ENCODE measurements at places on chromosomes 7 and 10. TPM values are rescaled to one million over a fixed set of nuclear protein-coding genes. Genes with fewer than 3 reads are reported as not detected.
A peak's percentile ranks its signal among the peaks of the same experiment; 100 is the strongest.

GRCh38 chr7:133688483-133689239, 435.8 kb downstream of the EXOC4 start:
- no peak for DNase-seq

DNA sequence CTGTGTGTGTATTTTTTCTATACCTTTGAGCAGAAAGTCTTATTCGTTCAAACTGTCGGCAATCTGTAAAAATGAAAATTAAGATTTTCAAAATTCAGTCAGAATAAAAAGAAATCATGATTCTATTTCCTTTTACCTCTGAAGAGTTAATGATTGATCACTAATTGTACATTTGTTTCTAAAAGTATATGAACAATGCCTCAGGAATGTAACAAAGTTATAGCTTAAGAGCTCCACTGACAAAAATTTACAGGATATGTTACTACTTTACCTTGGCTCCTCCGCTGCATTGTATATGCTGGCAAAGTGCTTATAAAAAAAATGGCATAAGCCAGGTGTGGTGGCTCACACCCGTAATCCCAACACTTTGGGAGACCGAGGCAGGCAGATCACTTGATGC, 225.7 kb downstream of the VTI1A start:
- DNase-seq, result no peak

DNA sequence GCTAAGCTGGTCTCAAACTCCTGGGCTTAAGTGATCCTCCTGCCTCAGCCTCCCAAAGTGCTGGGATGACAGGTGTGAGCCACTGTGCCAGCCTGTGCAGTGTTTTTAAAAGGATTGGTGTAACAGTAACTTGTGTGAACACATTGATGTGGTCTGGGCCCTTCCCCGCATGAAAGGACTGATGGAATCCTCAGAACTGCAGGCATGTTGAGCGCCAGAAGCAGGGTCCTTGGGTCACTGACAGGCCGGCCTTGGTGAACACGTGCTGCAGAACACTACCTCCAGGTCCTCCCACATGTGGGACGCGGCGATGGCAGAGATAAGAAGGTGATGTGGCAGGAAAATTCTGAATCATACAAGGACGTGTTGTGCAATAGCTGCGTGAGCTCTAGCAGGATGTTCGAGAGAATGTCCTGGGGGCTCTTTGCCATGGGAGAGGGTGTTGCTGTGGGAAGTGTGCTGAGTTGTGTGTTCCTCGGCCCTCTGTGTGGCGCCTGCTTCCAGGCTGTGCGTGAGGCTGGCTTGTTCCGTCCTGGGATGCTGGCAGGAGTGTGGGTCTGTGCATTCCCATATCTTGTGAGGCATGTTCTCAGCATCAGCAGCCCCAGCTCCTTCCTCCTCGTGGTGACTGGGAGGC, 68.2 kb downstream of the DNAJB6 start:
- no peak for DNase-seq

DNA sequence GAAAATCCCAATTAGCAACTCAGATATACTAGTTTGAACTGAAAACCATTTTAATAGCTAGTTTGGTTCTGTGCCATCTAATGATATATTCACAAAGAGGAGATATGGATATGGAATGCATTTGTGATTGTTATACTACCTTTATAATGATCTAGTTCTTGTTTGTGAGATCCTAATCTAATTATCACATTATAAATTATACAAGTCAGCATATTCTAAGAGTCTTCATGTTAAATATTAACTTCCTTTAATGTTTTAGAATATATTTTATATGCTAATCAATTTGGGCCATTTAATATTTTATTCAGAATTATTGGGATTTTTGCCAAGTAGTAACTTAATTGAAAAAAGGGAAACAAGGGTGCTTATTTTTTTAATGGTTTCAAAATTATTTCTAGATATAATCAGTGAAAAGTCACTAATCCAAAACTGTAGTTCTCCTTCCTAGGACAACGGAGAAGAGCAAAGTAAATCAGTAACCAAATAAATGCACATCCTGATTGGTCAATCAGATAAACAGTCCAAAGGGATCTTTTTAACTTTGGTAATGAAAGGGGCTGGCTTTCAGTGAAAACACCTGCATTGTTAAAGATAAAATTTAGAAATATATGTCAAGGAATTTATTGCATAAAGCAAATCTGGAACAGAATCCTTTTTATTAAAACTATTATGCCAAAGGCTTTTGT, 173.9 kb upstream of the MEOX2 start:
- no peak for DNase-seq

DNA sequence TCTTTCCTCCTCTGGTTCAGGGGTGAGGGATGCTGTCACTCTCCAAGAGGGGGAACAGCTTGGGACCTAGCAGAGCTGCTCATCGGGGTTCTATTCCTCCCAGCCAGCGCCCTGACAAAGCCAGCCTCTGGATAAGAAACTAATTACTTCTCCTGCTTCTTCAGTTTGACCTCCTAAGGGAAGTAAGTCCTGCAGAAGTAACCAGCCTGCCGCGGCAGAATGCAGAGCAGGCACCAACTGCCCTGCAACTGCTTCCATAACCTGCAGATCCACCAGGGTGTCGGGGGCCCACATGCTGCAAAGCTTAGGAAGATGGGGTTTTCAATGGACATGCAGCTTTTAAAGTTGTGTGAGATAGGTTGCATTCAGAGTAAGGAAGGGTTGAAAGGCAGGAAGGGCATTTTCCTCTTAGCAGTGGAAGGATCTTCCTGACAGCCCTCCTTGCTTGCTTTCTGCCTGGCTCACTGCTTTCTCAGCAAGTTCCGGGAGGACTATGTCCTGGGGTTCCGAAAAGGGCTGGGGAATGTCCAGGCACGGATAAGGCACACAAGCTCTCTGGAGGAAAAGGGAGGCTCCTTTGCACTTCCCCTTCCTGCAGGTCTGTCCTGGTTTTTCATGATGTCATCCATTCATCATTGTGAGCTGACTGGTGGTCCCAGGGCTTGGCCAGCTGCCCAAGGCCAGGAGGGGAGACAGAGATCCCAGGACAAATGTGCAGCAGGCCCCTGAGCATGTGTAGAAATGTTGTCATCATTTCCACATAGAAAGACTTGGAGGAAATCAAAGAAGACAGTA, 24.3 kb upstream of the CALU start:
- no peak for DNase-seq

DNA sequence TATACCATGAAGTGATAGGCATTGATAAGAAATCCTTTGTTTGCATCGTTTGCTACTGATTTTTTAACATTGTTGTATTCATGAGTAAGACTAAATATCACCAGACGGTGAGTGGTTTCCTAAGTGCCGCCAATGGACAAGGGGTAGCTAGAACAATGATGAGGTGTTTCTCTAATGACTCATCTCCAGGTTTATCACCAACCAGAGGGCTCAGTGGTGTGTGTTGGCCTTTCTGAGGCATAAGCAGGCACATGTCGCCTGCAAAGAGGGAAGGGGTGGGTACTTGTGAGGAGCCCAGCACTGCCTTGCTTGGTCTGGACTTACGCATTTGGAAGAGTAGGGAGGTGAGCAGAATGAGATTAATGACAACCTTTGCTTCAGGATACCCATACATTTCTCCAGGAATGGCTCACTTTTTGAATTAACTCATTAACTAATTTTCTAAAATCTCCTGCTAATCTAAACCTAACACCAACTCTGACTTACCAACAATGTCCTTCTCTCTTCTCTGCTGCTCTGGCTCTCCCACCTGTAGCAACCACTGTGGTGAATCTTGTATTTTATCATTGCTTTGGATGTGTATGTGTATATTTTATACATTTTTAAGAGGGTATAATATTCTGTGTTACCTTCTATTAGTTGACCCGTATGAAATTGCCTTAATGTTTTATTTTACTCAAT, 722.6 kb downstream of the GRID1 start:
- DNase-seq, result no peak

DNA sequence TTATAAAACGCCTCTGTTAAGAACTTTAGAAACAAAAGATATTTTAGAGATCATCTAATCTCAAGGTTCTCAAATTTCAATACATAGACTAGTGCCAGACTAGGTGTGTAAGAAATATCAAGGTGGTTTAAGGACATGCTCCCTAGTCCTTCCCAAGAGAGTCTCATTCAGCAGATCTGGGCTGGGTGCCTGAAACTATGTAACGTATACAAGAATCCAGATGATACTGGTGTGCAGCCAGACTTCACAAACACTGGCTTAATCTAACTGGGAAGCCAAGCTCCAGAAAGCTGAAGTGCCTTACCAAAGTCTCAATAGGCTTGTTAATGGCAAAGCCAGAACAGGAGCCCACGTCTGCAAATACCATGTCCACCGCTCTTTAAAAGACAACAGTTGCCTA, 105.0 kb upstream of the AMPH start:
- DNase-seq, result no peak

DNA sequence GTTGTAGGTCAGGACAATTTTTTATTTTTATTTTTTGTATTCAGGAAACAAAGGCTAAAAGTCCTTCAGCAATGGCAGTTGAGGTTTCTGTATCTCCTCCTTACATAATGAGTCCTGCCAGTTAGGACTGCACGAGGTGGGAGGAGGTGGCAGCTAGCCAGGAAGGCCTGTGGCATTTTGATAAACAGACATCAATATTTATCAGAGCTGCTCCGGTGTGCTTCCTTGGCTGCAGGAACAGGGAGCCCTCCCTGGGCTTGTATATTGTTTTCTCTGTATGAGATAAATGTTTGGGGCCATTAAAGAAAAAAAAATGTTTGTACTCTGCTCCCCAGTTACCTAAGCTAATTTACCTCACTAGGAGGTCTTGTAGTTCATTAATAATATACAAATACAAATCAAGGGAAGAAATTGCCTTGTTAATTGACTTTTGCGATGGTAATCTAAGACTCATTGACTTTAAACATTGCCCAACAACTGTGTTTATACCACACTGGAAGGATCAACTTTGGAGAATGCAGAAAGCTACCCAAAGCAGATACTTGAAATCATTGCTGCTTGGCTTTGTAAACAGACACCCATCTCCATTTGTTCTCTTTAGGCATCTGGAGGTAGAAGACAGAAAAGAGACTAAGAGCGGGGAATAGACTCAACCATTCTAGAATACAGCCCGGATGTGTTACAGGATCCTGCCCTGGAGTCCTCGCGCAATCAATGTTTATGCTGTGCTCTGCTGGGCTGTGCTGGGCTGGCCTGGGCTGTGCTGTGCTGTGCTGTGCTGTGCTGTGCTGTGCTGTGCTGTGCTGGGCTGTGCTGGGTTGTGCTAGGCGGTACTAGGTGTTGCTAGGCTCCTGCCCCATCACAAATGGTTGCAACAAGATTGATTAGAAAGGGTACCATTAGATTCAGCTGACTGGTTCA, 36.5 kb upstream of the PDZD8 start:
- no peak for DNase-seq

GRCh38 chr7:64839910-64840309, 45.7 kb downstream of the ZNF138 start:
- DNase-seq, result no peak

GRCh38 chr10:6578795-6579182, 1.3 kb downstream of the PRKCQ start:
- no peak for DNase-seq

DNA sequence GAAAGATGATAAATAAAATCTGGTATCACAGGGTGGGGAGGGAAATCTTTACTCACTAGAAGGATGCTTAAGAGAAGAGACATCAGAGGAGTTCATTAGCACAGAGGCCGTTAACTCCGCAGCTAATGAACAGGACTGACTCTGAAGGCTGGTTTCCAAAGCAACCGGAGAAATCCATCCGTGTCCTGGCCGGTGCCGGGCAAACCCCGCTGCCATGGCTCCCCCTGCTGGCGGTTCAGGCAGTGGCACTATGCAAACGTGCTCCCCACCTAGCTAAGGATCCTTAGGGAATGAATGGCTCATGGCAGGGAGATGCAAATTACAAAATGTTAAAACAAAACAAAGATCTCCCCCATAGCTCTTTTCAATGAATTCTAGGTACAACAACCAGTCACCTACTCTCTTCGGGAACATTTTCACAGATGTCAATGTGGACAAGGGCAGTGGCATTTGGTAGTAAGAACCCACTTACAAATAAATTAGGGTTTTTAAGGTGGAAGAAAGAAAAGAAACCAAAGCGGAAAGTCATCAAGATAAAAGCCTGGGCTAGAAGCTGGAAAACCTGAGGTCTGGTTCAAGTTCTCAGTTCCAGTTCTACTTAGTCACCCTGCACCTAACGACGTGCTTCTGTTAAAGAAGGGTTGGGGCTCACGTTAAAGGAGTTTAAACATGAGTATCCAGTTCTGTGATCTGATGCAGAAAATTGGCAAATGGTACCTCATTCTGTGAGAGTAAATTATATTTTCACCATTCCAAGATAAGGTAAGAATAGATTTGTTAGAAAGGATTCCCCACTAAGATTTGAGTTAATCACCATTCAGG, 138.2 kb downstream of the SVIL start:
- DNase-seq, result peak; percentile 50

DNA sequence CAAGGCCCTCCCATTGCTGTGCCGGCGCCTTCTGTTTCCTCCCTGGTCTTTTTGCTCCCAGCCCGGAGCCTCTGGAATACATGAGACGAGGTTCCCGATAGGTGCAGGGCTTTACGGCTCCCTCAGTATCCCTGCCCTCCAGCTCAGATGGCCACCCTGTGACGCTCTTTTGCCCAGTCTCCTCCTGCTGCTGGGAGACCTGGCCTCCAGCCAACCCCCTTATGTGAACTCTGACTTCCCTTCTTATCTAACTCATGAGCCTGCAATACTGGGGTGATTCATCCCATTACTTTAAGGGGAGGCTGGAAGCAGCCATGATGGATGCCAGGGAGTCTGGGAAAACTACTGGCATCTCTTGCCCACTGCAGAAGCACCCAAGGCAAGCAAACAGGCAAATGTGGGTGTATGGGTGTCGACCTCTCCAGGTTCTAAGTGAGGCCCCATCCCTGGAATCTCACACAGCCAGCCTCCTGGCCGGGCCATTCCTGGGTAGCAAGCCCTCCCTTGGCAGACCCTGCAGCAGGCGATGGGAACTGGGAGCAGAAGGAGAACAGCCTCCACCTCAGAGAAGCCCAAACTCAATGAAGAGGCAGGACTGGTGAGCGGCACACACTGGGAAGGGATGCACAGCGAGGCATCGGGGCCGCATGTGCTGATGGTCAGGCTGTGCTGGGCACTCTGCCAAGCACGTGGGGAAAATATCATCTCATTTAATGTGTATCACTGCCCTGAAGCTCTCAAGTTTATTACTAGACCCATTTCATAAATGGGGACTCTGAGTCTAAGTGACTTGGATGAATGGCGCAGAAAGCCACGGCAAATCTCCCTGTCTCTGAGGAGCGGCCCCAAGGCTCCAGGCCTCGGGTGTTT, 97.5 kb downstream of the FAM53B start:
- DNase-seq, result no peak

DNA sequence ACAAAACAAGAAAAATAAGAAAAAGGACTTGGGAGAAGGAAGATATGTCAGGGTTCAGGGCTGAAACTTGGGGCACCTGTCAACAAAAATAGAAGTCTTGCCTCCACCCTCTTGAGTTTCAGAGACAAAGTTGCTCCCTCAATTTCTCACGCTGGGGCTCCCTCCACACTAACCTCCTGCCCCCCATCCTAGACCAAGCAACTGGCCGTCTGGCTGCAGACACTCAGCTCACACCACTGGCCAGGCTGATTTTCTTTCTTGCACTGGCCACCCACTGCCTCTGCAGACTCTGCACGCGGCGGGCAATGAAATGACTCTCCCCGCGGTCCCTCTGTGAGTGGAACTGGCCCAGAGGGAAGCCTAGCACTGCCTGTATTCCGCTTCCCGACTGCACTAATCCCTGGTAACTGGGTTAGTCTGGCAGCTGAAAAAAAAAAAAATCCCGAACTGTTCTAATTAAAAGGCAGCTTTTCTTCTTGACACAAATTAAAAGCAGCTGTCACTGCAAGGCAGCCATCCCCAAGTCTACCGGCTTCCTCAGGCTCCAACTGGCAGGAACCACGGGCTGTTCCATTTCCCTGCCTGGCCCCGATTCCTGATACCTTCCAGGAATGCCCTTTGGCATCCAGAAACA, 83.5 kb downstream of the SPDYE5 start:
- no peak for DNase-seq

Gene CALML3
- not detected for total RNA-seq

Gene FBXW4
- 40.1 TPM for total RNA-seq
